Heart right ventricle (tissue), 16 donors: ENCODE measurements at places on chromosomes 4 and X. TPM values are rescaled to one million over a fixed set of nuclear protein-coding genes. Genes with fewer than 3 reads are reported as not detected.

GRCh38 chr4:60780874-60781273 is 419.3 kb upstream of the ADGRL3 start:
- no peak overlapping the region for H3K4me3 ChIP-seq
- H3K27me3 ChIP-seq = no peaks in the 10 kb centered on the region
- no peaks in the 10 kb centered on the region for H3K4me1 ChIP-seq
- DNase-seq = no peak
- H3K36me3 ChIP-seq = no peaks in the 10 kb centered on the region
- no peak overlapping the region for H3K27ac ChIP-seq

DNA sequence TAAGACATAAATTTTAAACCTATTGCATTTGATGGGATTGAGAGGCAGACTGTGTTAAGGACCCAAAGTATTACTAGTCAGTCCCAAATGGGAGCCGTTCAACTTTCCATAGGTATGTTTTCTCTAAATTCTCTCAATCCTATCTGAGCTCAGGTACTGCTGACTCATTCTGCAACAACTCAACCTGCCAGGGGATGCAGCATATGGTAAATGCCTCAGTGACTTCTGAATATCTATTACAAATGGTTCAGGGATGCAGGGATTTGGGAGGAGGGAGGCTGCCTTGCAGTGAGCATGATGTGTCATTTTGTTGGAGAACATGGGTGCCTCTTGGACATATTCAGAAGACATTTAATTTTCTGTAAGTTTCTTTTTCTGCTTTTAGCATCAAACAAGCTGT is 97.3 kb downstream of the HDAC8 start:
- no peak overlapping the region for H3K4me3 ChIP-seq
- no peaks in the 10 kb centered on the region for H3K4me1 ChIP-seq
- H3K36me3 ChIP-seq = no peaks in the 10 kb centered on the region
- H3K27ac ChIP-seq = no peak overlapping the region

DNA sequence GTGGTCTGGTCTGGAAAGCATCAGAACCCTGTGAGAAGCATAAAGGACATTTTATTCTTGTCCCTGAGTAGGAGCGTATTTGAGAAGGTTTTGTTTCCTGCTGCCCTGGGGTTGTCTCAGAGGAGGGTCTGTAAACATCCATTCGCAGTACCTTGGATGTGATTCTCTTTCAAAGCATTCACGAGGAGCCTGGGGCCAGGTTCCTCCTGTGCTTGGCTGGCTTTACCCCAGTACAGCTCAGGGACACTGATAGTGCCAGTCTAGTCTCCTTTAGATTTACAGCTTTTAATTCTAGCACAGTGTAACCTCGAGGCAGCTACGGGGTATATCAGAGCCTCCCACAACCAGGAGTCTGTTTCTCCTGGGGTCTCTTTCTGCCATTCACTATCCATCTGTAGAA is 2.7 kb downstream of the CLRN2 start:
- H3K36me3 ChIP-seq = no peaks in the 10 kb centered on the region
- no peak for DNase-seq
- no peak overlapping the region for H3K27ac ChIP-seq
- H3K4me1 ChIP-seq = no peaks in the 10 kb centered on the region
- no peak overlapping the region for H3K4me3 ChIP-seq

Gene ASMT
- not detected for total RNA-seq

Gene FATE1
- total RNA-seq = 0.25 TPM

Gene TBC1D19
- total RNA-seq = 9.9 TPM

Gene HMX1
- total RNA-seq = not detected
